Tibial nerve (tissue), 4 donors: ENCODE measurements at places on chromosomes 13 and 19. TPM values are rescaled to one million over a fixed set of nuclear protein-coding genes. Genes with fewer than 3 reads are reported as not detected.

The MBD3L2 gene
- not detected for total RNA-seq

The TEX29 gene
- not detected for total RNA-seq

The TEKTIP1 gene
- not detected for total RNA-seq

The KLHL1 gene
- not detected for total RNA-seq

The FUT1 gene
- 0.98 TPM for total RNA-seq

The ATP1A3 gene
- total RNA-seq = not detected

The SHC2 gene
- 30.0 TPM for total RNA-seq

The ZNF69 gene
- 10.2 TPM for total RNA-seq

The PNMA8B gene
- total RNA-seq = 3.9 TPM

The SOX21 gene
- not detected for total RNA-seq

The NLRP4 gene
- not detected for total RNA-seq

The ZNF432 gene
- 10.1 TPM for total RNA-seq

The LHB gene
- not detected for total RNA-seq

The FAAP24 gene
- not detected for total RNA-seq

The CD22 gene
- total RNA-seq = 16.7 TPM
